A673 (cell line): ENCODE measurements at places on chromosomes 1 and 21.
A peak's percentile ranks its signal among the peaks of the same experiment; 100 is the strongest.

- no peak for DNase-seq
Observed at GRCh38 chr1:71592646-71593274, 511.9 kb upstream of the ZRANB2 start.

GRCh38 chr1:121519042-121519755 lies 334.4 kb downstream of the SRGAP2C start:
- peak; percentile 84 for DNase-seq

GRCh38 chr1:243848165-243848857 lies 1.7 kb downstream of the AKT3 start:
- DNase-seq: no peak

- peak; percentile 68 for DNase-seq
Observed at GRCh38 chr1:48853006-48853405, 76.3 kb upstream of the BEND5 start.

GRCh38 chr1:7209336-7209735 lies 424.1 kb downstream of the CAMTA1 start:
- DNase-seq: no peak

DNA sequence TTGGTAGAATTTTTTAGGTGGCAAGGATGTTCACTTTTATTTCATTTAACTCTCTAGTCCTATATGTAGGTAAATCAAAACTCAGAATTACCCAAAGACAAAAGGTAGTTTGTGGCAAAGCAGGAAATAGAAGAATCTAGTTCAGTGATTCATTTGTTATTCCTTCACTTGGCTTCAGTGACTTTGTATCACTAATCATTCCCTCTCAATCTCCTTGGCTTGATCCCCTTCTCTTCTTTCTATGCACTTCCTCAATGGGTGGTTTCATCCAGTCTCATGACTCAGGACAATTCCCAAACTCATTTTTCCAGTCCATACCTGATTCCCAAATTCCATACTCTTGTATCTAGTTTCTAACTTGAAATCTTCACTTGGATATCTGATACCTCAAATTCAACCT lies 64.9 kb downstream of the PRKACB start:
- DNase-seq: no peak

- no peak for DNase-seq
Observed at GRCh38 chr1:192609110-192610079, 26.6 kb upstream of the RGS13 start.

- DNase-seq: no peak
Observed at GRCh38 chr1:228098323-228098931, 4.7 kb downstream of the C1orf35 start.

DNA sequence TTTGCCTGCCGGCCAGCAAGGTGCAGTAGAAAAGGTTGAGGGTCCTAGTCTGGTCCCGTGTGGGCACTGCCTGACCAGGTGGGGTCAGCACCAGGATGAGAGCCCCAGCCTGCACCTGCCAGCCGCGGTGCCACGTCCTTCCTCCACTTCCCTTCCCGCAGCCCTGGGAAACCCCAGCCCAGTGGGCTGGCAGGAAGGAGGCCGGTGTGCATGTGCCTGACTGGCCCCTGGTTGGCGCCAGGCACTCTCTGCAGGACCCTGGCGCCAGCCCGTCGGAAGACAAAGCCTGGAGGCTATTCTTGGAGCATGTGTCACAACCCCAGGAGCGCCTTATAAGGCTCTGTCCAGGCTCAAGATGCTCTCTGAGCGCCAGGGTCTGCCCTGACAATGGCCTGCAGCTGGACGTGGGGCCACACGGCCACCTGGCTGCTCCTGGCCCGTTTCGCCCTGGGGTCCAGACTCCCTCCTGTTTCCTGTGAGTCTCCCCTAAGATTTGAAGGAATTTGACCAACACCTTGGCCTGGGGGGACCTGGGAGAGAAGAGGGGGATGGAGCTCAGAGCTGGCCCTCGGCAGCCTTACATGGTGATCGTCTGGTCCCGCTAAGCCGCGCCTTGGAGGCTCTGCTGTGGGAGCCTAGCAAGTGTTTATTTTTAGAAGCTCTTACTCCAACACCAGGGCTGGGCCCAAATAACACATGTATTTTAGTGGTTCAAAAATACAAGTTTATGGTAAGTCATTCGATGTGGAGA lies 31.9 kb upstream of the POFUT2 start:
- DNase-seq: no peak

- DNase-seq: no peak
Observed at GRCh38 chr1:212753749-212754148, 37.8 kb downstream of the NSL1 start.

- DNase-seq: no peak
Observed at GRCh38 chr1:202272103-202272845, 69.5 kb downstream of the UBE2T start.

DNA sequence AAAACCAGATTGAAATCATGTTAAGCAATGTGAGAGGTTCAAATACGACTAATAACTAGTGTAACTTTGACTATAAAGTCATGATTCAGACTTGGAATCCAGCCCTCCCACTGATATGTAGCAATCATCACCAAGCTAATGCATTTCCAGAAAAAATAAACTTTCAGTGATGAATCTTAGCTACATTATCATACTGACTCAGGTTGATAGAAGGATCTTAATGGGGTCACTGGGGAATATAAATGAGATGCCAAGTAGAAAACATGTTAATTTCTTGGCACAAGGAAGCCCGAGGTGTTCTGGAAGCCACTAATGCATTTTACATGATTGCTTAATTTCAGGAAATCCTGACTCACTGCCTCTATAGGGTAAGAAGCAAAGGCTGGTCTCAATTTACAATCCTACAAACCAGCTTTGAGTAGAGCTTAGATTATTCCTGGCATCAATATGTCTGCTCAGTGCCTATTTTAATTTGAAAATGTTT lies 67.7 kb downstream of the SELENOF start:
- peak; percentile 95 for DNase-seq

GRCh38 chr1:172756024-172756423 lies 97.1 kb downstream of the FASLG start:
- DNase-seq: no peak

DNA sequence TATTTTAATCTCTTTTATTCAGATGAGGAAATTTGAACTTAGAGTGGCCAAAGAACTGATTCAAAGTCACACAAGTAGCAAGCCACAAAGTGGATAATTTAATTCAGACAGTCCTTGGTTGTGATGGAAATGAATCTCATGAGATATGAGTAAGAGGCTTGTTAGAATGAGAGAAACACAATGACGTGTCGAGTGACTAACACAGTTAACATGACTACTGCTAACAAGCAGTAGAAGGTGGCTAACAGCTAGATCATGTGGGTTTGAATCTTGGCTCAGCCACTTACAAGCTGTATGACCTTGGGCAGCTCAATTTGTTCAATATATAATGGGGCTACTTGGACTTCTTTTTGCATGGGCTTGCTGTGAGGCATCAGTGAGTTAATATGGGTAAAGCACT lies 104.5 kb upstream of the LMO4 start:
- peak; percentile 39 for DNase-seq

GRCh38 chr1:43156026-43156425 lies 16.1 kb downstream of the EBNA1BP2 start:
- DNase-seq: no peak

DNA sequence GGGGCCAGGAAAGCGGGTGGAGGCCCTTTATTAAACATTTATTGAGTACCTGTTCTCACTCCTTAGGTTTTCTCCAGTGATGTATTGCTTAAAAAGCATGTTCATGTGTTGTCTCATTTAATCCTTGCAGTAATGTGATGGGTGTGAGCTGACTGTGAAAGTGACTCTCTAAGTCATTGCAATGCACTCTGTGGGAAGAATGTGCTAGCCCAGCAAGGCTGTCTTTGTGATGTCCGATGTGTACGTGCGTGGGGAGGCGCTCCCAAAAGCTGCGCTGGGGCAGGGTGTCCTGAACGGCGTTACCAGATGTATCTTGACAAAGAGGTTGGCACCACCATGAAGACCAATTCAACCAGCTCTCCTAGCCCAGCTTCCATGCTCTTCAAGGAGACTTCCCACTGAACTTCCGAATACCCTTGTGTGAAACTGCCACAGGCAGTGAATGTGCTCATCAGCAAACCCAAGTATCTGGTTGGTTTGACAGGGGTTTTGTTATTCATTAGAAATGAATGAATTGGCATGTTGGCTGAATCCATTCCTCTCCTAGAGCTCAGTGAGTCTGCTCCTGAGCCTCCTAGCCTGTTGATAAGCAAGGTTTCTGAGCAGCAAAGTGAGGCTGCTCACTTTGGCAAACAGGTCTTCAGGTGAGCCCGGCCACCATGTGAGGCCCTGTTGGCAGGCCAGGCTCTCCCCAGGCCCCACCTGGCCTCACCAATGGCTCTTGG lies 28.0 kb downstream of the NUAK2 start:
- no peak for DNase-seq

DNA sequence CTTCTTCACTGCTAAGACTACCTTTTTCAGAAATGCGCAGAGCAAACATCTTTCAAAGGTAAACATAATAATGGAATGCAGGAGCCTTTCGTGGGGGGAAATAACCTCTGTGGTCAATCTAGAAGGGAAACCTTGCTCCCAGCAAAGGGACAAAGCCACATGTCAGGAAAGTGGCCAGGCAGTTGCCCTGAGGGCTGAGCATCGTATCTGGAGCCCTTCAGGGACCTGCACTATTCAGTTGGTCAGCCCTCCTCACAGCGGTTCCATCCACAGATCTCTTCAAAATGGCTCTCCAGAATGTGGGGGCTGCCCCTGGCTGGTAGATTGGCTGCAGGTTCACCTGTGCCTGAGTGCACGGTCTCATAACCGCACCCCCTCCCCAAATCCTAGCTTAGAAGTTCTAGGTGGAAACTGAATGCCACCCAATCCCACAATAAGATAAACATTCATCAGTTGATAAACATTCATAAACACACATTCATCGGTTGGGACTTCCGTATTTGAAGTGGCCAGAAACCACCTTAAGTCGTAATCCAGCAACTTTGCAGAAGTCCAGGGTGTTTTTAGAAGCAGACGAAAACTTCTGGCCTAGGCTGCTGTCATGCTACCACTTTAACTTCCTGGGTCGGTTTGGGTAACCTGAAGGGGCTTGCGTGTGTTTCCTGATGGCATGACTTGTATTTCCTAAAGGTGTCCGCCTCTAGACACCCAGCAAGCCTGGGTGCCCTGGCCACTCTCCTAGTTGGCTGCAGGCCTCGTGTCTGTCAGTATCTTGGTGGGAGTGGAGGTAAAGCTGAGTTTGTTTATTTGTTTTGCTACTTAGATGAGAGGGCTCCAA lies 50.5 kb downstream of the RASSF5 start:
- no peak for DNase-seq

GRCh38 chr1:60950224-60951063 lies 131.9 kb upstream of the NFIA start:
- DNase-seq: no peak
